ENCODE measurements at places on chromosomes 16 and 17.

DNA sequence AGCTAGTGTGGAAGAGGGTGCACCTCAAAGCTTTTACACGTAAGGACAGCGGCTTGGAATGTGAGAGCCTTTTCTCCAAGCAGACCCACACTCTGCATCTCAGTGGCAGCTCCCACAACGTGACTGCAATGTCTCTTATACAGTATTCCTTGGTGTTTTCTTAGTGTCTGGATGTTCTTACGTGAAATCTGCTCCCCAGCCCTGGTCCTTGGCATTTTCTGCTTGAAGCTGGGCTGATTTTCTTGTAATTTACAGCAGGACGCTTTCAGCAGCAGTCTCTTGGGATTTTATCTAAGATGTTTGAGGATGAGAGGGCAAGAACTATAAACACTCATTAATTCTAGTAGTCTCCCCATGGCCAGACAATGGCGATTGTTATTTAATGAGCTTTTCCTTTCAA is 12.1 kb upstream of the POLR3E start:
- no peak for DNase-seq

DNA sequence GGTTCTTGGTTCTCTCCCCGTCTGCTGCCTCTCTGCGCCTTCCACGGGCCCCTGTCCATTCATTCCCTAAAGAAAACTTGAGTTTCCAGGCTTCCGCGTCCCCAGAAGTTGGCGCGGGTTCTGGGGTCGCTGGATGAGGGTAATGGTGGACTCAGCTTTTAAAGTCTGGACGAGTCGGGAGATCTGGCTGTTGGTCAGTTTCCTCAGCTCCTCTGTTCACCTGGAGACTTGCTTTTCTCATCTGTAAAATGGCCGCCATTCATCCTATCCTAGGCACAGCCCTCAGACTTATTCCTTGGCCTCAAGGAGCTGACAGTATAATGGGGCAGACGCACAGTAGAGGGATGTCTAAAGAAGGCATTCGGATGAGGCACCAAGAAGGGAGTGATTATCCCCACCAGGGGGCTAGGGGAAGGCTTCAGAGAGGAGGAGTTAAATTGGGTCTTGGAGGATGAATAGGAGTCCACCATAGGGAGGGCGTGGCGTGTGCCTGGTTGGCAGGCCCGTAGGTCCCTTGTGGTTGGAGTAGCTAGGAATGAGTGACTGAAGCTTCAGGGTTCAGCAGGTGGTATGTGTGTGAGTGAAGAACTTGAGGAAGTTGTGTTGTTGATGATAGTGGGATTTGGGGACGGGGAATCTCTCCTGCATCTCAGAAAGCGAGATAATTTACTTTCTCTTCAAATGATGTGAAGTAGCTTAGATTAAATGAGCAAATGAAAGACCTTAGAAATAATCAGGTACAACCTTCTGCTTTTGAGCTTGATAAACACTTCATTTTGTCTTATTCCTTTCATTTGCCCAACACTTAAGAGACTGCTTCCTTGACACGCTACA is 652 bp downstream of the VPS35L start:
- DNase-seq: no peak

GRCh38 chr17:4156750-4157381 is 13.9 kb downstream of the CYB5D2 start:
- DNase-seq: no peak

- no peak for DNase-seq
These were observed 6.6 kb upstream of the ATP6V0C start for GRCh38 chr16:2507052-2507659.

DNA sequence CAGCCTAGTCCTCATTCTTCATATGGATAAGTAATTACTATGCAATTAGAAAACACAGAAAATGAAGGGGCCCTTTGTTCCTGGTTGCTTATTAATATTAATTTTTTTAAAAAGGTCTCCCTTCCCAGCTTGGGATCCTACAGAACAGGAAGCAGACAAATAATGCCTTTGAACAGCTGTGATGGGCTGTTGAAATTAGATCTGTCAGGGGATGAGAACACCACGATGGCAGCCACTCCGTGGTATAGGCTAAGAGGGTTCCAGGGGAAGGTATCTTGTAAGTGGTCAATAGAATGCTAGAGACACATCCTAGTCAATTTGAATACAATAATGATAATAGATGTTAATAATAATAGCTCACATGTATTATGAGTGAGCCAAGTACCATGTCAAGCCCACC is 83.1 kb downstream of the CCDC182 start:
- DNase-seq: no peak

DNA sequence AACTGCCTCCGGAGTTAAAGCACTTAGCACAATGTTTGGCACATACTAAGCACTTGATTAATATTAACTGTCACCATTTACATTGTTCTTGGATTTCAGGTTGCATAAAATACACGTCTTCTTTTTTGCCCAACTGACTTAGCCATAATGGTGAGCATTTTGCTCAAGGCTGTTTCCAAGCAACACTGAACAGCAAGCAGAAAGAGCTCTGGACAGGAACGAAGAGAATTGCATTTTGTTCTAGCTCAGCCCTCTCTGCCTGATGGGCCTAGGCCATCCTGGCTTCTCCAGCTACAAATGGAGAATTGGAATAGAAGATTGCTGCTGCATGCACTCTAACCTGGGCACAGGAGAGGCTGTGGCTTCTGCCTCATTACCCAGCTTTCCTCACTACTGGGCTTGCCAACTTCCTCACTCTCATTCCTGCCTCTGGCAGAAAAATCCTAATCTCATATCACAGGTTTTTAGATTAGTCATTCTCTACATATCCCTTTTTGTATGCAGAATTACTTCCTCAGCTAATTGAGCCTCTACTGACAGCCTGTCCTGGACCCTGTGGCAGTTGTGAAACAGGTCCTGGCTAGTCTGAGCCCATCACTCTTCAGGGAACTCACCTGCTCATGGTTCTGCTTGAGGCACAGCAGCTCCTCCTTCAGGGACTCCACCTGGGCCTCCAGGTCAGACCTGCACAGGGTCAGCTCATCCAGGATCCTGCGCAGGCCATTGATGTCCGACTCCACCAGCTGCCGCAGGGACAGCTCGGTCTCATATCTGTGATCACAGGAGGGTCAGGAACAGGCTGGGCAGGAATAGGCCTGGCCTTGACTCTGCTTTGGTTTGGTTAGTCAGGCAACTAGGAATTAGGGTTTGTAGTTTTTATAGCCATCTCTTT is 2.5 kb downstream of the KRT33A start:
- DNase-seq: no peak

GRCh38 chr16:17367923-17368322 is 102.8 kb downstream of the XYLT1 start:
- no peak for DNase-seq

- no peak for DNase-seq
These were observed 13.7 kb downstream of the TSC2 start for GRCh38 chr16:2061526-2061925.

DNA sequence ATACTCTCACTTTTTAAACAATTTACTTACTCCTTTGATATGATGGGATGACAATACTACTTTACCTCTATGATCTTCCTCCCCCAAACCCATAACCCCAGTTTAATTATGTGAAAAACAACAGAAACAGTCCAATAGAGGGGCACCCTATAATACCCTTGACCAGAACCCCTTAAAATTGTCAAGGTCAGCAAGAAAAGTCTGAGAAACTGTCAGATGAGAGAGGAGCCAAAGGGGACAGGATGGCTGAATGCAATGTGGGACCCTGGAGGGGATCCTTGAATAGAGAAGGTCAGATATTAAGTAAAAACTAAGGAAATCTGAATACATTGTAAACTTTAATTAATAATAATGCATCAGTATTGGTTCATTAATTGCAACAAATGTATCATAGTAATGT is 15.8 kb upstream of the HYDIN start:
- no peak for DNase-seq

GRCh38 chr17:83052241-83052564 is 27.2 kb upstream of the METRNL start:
- DNase-seq: no peak

- no peak for DNase-seq
These were observed 17.7 kb downstream of the VASN start for GRCh38 chr16:4389051-4389955.

- no peak for DNase-seq
These were observed 1.2 kb upstream of the HSF4 start for GRCh38 chr16:67163164-67163998.

DNA sequence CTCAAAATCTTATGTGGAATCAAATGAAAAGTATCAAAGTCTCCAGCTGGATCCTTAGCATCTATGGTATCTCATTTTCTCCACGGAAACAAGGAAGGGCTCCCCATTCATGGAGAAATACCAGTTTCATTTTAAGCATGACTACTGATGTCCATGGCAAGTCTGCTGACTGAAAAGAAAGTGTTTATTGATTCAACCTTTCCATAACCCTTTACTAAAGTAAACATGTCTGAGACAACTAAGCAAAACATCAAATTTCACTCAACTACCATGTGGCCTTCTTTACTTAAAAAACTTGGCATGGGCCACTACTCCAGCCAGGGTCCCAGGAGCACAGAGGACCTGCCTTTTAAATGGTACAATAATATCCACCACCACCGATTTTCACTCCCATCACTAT is 928.0 kb upstream of the SOX9 start:
- DNase-seq: no peak

DNA sequence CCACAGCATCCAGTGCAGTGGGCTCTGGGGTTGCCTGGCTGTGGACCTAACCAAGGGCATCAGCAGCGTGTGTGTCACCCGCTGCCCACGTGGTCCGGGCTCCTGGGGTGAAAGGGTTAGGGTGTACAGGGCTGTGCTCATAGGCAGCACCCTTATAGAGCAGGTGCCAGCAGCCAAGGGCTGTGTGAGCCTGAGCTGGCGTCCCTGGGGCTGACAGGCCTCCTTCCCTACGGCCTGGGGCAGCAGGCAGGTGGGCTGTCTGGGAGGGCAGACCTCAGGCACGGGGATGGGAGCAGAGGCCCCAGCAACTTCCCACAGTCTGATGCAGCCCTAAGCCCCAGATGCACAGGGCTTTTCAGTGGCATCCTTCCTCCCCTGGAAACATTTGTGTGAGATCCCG is 13.9 kb downstream of the CD300A start:
- no peak for DNase-seq

DNA sequence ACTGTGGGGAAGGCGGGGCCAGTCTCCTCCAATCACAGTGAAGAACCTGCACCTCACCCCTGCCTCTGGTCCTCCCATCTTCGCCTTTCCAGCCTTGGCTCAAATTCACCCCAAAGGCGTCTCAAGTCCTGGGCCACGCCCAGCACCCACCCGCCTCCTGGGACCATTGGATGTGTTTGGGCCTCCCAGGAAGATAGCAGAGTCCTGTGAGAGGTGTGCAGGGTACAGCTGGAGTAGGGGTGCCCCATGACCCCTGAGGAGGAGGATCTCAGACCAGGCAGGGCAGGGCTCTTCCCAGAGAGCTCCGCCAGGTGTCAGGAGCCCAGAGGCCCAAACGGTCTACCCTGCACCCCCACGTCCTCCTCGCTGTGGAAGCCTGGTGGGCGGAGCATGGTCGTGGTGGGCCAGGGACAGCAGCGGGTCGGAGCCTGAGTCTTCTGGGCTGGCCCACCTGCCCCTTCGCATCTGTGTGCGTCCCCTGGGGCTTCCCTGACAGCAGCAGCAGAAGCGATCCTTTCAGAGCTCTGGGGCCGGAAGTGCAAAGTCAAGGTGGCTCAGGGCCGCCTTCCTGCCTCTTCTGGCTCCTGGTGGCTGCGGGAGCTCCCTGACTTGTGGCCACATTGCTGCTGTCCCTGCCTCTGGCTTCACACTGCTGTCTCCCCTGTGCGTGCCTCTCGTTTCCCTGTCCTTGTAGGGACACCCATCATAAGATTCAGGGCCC is 34.9 kb upstream of the ZNF469 start:
- no peak for DNase-seq

DNA sequence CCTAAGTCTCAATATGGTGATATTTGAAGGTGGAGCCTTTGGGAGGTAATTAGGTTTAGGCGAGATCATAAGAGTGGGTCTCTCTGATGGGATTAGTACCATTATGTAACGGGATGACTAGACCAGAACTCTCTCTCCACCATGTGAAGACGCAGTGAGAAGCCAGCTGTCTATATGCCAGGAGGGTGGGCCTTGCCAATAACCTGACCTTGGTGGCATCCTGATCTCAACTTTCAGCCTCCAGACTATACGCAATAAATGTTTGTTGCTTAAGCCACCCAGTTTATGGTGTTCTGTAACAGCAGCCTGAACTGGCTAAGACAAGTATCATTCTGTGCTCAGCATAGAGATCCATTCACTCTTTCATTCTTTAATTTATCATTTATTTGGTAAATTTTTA is 167.2 kb upstream of the CDH11 start:
- no peak for DNase-seq

GRCh38 chr16:84465154-84465553 is 39.3 kb downstream of the MEAK7 start:
- no peak for DNase-seq

DNA sequence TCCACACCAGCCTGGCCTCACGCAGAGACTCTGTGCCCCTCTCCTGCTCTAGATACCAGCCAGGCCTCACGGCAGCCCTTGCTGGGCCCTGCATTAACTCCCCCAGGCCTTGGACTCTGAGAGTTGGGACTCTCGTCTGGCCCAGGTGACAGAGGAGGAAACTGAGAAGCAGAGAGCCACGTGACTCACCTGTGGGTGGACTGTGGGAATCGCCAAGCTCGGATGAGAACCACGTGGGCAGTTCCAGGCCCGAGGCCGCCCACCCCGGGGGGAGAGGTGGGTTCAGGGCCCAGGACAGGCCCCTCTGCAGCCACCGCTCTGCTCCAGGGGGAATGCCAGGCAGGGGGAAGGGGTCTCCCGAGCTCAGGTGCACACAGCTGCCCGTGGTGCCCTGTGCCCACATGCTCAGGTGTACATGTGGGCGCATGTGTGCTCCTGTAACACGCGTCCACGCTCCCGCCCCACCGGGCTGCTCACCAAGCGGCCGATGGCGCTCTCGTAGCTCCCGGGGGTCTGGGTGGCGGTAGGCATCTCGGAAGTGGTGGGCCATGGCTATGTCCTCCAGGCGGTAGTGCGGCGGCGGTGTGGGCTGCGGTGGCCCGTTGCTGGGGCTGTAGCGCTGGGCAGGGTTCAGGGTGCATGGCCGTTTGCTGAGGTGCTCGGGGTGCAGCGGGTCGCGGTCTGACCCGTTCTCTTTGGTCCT is 18.3 kb upstream of the PABPN1L start:
- DNase-seq: no peak

DNA sequence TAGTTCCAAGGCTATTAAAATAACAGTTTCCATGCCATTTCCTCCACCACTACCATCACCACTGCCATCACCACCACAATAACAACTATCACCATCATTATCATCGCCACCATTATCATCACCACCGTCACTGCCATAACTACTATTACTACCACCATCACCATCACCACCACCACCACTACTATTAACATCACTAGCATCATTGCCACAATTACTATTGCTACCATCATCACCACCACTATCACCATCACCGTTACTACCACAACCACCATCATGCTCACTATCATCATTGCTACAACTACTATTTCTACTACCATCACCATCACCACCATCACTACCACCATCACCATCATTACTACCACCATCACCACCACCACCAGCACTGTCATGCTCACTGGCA is 185.9 kb upstream of the MAF start:
- no peak for DNase-seq

DNA sequence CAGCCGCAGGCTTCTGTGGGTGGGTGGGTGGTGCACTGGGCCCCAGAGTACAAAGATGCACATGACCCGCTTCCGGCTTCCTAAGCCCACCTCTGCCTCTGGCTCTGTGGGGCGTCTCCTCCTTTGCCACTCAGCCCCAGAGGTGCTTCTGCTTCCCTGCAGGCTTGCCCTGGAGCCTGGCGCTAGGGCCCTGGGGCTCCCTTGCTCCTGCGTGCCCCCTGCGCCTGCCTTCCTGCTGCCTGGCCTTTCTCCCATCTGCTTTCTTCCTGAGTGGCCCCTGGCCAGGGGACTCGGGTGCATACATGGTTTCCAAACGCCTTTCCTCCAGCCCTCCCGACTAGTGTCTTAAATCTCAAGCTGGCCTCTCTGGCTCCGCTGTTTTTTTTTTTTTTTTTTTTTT is 3.4 kb downstream of the WWOX start:
- DNase-seq: no peak
